ENCODE measurements at places on chromosomes 16 and 17. TPM values are rescaled to one million over a fixed set of nuclear protein-coding genes. Genes with fewer than 3 reads are reported as not detected.

Gene KRT23
- total RNA-seq: 0.09 TPM

Gene CD300E
- 0.47 TPM for total RNA-seq

Gene NPIPB4
- total RNA-seq: 44.0 TPM

Gene TAC4
- total RNA-seq: not detected

Gene KRT24
- not detected for total RNA-seq

Gene PPY
- total RNA-seq: not detected

Gene CACNA1G
- total RNA-seq: under 0.01 TPM

Gene HS3ST3A1
- total RNA-seq: 6.5 TPM

Gene SECTM1
- 3.6 TPM for total RNA-seq

Gene EFNB3
- 0.33 TPM for total RNA-seq

Gene FA2H
- total RNA-seq: 0.17 TPM

Gene CNGB1
- total RNA-seq: under 0.01 TPM

Gene KRT25
- not detected for total RNA-seq

Gene CD300H
- total RNA-seq: 0.47 TPM

Gene STAC2
- total RNA-seq: not detected

Gene EPOP
- total RNA-seq: 1.8 TPM

Gene SMTNL2
- not detected for total RNA-seq

Gene FOXN1
- not detected for total RNA-seq

Gene ATXN1L
- 10.7 TPM for total RNA-seq

Gene CHRNB1
- total RNA-seq: 7.4 TPM

Gene SNAI3
- 0.17 TPM for total RNA-seq

Gene ZNF688
- 3.4 TPM for total RNA-seq

Gene SCNN1G
- total RNA-seq: not detected

Gene NUP85
- total RNA-seq: 27.9 TPM

Gene STX1B
- total RNA-seq: 1.2 TPM

Gene TNFSF13
- 4.6 TPM for total RNA-seq

Gene CDRT15L2
- total RNA-seq: not detected

Gene SYT17
- 2.5 TPM for total RNA-seq

Gene CENPX
- 40.6 TPM for total RNA-seq

Gene TMEM98
- 17.5 TPM for total RNA-seq

Gene TNRC6A
- total RNA-seq: 42.3 TPM
